Fibroblast of the aortic adventitia (primary cell): ENCODE measurements at places on chromosomes 6 and 20.

DNA sequence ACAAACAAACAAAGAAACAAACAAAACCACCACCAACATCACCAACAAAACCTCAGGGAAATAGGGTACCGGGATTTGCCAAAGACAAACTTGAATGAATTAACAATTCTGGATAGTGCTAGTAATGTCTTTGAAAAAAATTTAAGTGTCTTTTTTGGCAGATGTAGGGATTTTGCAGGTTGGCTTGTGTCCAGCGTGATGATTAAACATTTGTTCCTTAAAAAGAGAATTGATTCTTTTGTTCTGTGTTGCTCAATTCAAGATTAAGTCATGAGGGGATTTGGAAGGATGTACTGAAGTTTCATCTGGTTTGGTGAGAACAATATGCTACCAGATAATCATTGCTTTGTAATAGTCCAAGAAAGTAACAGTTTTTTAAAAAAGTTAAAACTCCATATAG, 125.1 kb upstream of the HS3ST5 start:
- DNase-seq = no peak

DNA sequence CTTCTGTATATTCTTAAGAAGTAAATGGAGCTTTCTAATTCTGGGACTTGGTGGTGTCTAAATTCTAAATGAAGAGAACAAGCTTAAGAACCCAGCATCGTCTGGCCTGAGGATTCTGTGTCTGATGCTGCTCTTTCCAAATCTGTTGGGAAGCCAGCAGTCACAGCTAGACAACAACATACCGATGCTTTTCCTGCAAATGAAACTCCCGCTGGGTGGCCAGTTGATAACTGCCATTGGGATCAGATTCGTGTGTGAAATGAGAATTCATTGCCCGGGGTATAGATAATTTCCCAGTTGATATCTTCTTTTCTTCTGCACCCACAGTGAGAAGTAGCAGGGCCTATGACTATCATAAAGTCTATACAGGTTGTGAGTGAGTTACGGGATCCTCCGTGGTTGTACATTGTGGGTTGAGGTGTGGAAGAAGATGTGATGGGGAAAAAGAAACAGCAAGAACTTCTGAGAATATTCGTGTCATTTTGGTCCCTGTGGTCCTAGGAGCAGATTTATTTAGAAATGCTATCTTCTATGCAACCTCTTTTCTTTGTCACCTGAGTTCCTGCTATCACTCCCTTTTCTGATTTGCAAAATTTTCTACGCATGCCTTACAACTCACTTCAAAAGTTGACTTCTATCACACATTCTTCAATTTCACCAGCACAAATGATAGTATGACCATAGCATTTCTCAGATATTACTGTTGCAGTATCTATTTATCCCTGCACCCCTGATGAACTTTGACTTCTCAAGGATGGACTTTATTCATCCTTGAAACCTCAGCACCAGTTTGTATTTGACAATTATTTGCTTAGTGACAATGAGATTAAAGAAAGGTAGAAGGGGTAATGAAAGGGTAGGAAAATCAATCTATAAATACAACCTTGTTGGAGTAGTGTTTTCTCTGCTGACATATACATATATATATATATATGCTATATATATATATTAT, 10.4 kb downstream of the NOX3 start:
- no peak for DNase-seq

DNA sequence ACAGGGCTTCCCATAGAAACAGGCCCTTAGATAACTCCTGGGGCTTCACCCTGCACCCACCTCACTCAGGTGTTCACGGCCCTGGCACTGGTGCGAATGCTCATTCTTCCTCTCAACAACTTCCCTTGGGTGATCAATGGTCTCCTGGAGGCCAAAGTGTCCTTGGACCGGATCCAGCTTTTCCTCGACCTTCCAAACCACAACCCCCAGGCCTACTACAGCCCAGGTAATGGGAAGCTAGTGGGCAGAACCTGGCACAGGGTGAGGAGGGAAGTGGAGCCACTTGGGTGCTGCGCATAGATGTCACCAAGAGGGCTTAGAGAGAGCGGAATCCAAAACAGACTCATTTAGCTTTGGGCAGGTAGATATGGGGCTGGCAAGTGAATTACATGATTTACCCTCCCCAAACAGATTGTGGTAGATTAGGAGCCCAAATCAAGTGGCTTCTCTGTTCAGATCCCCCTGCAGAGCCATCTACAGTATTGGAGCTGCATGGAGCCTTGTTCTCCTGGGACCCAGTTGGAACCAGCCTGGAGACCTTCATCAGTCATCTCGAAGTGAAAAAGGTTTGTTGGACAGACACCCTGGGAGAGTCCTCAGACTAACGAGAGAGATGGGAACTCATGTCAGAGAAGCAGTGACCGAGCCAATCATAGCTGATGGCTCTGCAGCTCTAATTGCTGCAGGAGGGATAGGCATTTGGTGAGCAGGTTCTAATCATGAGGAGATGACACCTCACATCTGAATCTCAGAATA, 8.5 kb downstream of the ABCC10 start:
- peak; percentile 4 for DNase-seq

- DNase-seq = no peak
Measured at GRCh38 chr20:18719426-18719825, 94.2 kb upstream of the SCP2D1 start.

DNA sequence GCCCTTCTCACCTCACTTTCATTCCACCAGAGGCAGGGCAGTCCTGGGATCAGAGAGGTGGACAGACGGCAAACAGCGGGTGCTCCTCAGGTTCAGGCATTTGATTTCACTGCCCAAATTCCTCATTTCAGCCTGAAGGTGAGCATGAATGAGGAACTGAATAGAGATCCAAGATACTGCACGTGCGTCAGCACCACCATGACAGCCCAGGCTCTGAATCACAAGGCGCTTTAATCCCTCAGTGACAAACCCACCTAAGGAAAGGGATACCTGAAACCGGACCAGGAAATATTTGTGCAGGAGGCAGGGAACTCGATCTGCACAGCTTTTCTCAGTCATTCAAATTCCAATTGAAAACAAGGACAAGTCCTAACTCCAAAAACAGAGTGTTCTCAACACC, 174.8 kb upstream of the HEY2 start:
- DNase-seq = no peak

- no peak for DNase-seq
Measured at GRCh38 chr20:10634211-10634610, 39.6 kb downstream of the JAG1 start.

- DNase-seq = peak; percentile 53
Measured at GRCh38 chr20:9912858-9913434, 74.1 kb upstream of the PAK5 start.

GRCh38 chr6:87664921-87665485, 37.0 kb downstream of the AKIRIN2 start:
- DNase-seq = no peak

- peak; percentile 76 for DNase-seq
Measured at GRCh38 chr6:106339334-106340029, 13.9 kb upstream of the ATG5 start.

DNA sequence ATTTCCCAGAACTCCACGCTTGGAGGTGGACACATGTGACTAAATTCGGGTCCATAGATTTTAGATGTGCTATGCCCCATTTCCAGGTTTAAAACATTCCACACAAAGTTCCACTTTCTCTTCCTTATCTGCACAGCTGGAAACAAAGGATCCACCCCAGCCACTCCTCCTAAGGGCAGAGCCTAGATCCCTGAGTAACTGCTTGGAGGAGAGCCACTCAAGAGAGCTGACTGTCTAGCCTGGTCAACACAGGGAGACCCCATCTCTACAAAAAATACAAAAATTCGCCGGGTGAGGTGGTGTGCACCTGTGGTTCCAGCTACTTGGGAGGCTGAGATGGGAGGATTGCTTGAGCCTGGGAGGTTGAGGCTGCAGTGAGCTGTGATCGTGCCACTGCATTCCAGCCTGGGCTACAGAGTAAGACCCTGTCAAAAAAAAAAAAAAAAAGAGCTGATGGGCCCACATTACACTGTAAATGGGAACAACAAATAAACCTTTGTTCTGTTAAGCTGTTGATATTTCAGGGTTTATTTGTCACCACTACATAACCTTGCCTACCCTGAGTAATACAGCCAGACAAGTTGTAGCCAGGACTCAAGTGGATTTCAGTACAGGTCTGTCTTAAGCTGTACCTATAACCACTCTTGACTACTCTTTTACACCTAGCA, 25.8 kb upstream of the SNRPC start:
- DNase-seq = no peak

DNA sequence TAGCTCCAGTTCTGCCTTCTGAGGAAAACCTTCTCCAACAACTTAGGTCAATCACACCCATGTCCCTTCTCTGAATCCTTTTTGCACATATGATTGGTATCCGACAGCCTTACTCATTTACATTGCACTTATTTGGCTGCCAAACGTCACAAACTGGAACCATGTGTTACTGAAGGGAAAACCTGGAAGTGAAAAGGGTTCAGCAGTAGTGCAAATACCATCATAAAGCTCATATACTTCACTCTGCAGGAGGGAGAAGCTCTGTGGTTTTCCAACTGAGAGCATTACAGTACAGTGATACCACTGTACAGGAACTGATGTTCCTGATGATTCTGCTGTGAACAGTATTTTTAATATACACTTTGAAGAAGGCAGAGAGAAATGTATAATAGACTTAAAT, 87.8 kb downstream of the SLC16A10 start:
- no peak for DNase-seq
